SHP77 (cell line): ENCODE measurements at places on chromosomes 5 and 9.

DNA sequence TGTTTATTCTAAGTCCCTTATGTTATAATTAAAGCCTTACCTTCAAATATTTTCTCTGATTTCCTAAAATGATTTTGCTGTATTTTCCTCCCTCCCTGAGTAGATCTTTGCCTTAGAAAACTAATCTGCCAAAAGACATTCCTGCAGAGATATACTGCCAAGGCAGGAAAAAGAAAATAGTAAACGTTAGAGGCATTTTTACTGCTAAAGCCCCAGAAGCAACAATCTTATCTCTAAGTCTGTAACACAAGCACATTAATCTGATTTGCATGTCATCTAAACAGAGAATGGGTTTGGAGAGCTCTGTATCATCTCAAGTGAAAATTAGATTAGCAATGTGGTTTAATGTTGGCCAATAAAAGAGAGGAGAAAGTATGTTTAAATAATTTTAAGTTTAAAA lies 847.7 kb downstream of the MAT2B start:
- no peak for DNase-seq

- no peak for DNase-seq
These were observed 11.4 kb downstream of the LAMC3 start for GRCh38 chr9:131020388-131020787.

- no peak for DNase-seq
These were observed 113.3 kb upstream of the RAD23B start for GRCh38 chr9:107169796-107170195.

DNA sequence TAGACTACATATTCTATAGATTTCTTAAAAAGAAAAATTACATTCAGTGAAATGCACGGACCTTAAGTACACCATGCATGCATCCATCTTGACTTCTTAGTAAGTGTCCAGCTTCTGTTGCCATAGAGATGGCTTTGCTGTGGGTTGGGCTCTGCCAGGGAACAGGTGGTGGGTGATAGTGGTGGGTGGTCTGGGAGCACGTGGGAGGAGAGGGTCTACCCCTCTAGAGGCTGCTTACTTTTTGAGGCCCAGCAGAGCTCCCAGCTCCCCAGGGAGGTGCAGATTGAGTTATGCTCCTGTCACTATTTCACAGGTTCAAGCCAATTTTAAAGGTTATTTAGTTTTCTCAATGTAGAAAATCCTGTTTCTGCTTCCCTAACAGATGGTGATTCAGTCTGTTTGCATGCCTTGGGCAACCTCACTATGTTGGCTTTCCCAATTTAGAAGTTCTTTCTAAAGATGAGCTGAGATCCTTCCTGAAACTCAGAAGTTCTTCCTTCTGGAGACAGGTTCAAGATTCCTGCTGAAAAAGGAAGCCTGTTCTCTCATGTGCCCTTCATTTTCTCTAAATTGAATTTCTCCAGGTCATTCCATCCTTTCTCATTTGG lies 107.4 kb upstream of the LHFPL2 start:
- DNase-seq = no peak

DNA sequence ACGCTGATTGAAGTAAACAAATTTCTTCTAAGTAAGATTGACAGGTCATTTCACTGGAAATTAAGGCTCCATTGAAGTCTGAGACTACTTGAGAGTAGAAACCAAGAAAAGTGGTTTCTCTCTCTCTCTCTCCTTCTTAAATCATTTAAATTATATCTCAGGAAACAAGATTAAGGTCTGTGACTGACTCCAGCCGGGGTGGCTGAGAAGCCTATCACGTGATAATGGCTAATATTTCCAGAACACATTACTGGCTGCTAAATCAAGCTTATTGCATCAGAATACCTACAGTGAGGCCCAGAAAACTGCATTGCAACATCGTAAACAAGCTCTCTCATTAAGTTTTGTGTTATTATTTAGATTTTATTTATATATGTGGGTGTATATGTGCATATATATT lies 88.4 kb downstream of the PTCD2 start:
- DNase-seq = no peak

GRCh38 chr5:154309805-154310204 lies 119.3 kb downstream of the GALNT10 start:
- no peak for DNase-seq

- DNase-seq = no peak
These were observed 31.4 kb upstream of the MTAP start for GRCh38 chr9:21770871-21771560.

GRCh38 chr5:37182667-37183066 lies 66.5 kb downstream of the CPLANE1 start:
- no peak for DNase-seq

- DNase-seq = no peak
These were observed 27.6 kb upstream of the DUSP1 start for GRCh38 chr5:172798422-172799215.

DNA sequence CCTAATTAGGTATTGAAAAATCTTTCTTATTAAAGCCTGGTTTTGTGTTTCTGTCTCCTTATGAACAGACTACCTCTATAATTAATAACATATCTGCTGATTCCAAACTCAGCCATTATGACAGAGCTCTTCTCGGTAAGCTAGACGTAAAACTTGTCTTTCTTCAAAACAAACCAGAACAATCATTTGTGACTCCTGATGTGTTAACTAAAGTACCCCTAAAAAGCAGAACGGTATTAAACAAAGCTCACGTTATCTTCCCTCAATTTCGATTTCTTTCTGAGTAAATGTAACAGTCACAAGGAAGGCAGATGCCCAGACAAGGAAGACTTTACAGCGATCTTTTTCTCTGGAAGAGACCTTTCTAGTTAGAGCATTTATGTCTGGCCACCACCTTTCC lies 1.8 kb downstream of the SEMA5A start:
- no peak for DNase-seq

GRCh38 chr5:10704949-10705621 lies 55.9 kb downstream of the DAP start:
- no peak for DNase-seq

DNA sequence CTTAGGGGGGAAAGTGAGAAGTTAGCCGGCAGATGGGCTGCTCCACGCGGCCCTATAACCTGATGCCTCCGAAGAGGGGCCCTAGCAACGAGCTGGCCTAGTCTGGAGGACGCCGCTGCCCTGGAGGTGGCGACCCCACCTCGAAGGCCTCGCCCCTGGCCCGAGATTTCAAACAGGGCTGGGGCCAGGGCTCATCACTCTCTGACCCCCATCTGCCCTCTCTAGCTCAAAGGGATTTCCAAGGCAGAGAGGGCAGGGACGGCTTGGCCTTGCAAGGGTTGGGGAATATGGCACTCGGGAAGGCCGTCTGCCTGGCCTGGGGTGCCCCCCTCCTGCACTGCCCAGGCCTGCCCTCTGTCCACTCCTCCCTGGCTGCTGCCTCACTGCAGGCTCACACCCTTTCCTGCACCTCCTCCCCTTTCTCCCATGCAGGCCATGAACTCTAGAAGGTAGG lies 25.5 kb upstream of the TIFAB start:
- no peak for DNase-seq

- peak; percentile 67 for DNase-seq
These were observed 140.8 kb downstream of the BNC2 start for GRCh38 chr9:16729651-16730050.

- no peak for DNase-seq
These were observed 69.3 kb upstream of the DAB2 start for GRCh38 chr5:39494107-39494510.

DNA sequence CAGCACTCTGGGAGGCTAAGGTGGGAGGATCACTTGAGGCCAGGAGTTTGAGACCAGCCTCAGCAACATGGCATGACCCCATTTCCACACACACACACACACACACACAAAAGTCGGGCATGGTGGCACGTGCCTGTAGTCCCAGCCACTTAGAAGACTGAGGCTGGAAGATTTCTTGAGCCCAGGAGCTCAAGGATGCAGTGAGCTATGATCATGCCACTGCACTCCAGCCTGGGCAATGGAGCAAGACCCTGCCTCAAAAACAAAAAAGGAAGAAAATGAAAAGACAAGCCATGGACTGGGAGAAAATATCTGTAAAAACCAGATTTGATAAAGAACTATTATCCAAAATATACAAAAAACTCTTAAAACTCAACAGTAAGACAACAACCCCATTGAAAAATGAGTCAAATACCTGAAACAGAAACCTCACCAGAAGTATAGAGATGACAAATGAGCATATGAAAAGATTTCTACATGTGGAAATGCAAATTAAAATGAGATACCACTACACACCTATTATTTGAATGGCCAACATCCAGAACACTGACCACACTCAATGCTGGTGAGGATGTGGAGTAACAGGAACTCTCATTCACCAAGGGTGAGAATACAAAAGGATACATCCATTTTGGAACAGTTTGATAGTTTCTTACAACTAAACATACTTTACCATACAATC lies 24.7 kb downstream of the DNAJA1 start:
- DNase-seq = no peak

DNA sequence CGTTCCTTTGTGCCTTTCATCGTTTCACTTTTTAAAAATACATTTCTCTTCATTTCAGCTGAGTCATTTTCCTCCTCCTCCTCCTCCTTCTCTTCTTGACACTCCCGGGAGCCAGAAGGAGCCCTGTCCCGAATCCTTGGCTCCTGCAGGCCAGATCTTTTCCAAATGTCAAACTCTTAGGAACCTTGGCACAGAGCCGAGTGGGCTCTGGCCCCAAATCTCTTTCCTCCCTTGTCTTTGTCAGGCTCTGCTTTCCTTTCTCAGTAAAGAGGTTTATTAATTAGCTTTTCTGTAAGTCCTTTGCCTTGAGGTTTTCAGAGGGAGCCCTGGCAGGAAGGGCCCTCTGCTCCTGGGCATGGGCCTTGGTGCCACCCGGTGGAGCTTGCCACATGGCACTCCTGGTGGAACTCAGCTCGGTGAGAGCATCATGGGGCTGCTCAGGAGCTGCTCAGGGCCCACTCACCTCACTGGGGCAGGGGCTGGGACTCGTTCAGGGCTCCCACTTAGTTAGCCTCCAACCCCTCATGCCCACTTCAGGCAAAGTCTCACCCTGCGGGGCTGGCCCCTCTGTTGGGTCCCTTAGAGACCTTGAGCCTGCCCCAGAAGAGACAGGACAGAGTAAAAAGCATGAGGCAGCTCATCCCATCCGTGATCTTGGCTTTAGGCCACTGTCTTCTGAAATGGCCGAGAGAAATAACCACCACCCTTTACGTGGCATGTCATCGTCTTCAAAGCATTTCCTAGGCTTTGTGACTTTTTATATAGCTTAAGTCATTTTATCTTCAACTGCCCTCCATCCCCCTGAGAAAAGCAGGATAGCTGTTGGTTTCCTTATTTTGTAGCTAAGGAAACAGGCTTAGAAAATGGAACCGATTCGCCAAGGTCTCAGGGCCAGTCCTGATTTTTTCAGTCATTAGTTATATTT lies 17.1 kb downstream of the STC2 start:
- DNase-seq = no peak

GRCh38 chr9:86340356-86341006 lies 13.7 kb downstream of the TUT7 start:
- DNase-seq = no peak

- no peak for DNase-seq
These were observed 12.6 kb downstream of the SKP2 start for GRCh38 chr5:36164461-36164860.
